ENCODE measurements at places on chromosomes 7 and 10. TPM values are rescaled to one million over a fixed set of nuclear protein-coding genes. Genes with fewer than 3 reads are reported as not detected.
A peak's percentile ranks its signal among the peaks of the same experiment; 100 is the strongest.

The ZP3 gene
- 0.77 TPM for polyA plus RNA-seq

The VAX1 gene
- polyA plus RNA-seq, result not detected

GRCh38 chr7:135186261-135186540 lies 15.7 kb upstream of the CYREN start:
- DNase-seq, result no peak

DNA sequence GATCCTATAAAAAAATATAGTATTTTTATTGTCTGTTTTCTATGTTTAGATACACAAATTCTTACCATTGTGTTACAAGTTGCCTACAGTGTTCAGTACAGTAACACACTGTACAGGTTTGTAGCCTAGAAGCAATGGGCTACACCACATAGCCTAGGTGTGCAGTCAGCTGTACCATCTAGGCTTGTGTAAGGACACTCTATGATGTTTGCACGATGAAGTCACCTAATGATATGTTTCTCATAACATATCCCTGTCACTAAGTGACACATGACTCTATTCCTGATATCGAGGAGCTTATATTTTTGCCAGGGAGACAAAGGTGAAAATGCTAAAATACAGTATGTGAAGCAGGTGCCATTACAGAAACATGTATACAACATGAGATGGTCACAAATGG lies 18.6 kb downstream of the ZNF25 start:
- no peak for DNase-seq

DNA sequence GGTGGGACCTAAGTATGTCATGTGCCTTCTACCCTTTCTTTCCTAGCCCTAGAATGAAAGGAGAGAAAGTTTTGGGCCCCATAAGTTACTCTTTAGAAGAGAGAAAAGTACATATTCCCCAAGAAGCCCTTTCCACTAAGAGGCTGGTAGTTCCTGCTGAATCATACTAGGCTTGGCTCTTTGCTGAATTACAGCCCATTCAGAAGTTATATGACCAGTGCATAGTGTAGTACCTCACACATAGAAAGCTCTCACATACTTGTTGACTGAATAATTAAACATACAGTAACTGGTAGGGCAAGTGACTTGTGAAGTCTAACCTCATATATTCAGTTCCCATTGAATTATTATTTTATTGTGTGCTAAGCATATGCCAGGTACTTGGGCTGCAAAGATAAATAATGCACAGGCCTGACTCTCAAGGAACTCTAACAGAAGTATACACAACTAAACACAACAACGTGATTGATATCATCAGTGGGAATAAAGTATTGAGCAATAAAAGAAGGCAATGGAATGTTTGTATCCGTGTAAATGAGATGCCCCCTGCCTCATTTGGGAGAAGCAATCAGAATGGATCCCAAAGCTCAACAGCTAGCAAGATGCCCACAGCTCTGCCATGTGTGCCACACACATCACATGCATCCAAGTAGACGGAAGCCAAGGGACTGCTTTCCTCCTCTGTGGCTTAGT lies 38.9 kb upstream of the UBN2 start:
- no peak for DNase-seq

DNA sequence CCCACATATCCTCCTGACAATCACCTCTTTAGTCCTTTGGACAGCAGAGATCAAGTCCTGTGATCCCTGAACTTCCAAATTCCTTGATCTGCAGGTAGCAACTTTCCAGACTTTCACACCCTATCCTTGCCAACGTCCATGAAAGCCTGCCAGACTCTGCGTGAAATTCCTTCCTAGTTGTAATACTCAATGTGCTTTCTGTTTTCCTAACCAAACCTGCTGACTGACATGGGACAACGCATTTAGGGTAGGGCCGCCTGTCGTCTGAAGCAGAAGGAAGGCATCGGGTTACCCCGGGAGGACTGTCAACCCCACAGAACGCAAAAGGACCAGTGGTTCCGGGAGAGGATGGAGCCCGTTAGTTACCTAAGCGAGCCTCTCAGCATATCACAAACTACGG lies 23.9 kb downstream of the ITGA8 start:
- DNase-seq, result no peak

- DNase-seq, result no peak
Measured at GRCh38 chr7:13259930-13260329, 572.5 kb downstream of the ARL4A start.

DNA sequence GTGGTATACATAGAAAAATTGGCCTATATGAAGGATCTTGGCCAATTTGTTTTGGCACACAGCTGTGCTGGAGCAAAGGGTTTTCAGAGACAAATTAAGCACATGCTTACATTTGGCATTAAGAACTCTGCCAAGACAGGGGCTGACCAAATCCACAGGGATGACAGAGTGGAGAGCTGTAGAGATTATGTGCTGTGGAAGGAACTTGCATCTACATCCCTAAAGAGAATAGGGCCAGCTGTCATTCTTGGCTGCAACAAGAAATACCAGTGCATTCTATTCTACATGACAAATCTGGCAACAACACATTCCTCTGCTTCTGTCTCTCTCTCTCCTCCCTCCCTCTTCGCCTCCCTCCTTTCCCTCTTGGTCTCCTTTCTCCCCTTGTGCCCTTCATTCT lies 75.6 kb downstream of the POM121L12 start:
- no peak for DNase-seq

GRCh38 chr7:53541475-53541874 lies 506.0 kb downstream of the POM121L12 start:
- DNase-seq, result no peak

DNA sequence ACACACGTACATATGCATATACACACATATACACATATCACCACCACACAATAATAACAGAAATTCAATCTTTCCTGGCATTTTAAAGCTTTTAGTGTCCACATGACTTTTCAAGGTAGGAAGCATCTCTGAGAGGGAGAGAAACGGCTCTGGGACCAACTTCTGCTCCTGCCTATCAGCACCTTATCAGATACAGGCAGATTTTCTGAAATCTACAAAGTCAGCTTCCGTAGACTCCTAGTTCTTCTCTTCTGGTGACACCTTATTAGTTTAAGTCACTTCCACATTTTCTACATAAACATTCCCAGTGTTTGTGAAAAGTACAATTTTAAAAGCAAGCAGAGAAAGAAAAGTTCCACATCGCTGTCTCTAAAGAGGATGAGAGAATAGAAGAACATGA lies 74.5 kb downstream of the ZNF22 start:
- DNase-seq, result no peak

GRCh38 chr7:106418526-106418925 lies 133.7 kb upstream of the NAMPT start:
- DNase-seq, result no peak

DNA sequence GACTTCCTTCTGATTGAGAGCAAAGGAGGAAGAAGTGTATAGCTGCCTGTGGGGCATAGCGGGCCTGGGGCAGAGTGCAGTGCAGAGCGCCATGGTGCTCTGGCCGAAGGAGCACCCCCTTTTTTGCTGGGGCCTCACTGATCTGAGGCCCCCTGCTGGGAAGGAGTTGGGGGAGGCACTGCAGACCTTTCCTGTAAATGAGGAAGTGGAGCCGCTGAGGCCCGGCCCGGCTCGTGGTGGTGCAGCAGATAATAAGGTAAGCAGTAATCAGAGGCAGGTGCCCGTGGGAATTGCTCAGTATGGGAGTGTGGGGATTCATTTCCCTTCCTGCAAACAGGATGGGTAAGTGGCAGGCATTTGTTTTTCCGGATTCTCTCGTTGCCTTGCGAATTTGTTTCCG lies 373.7 kb upstream of the MKI67 start:
- DNase-seq, result no peak

DNA sequence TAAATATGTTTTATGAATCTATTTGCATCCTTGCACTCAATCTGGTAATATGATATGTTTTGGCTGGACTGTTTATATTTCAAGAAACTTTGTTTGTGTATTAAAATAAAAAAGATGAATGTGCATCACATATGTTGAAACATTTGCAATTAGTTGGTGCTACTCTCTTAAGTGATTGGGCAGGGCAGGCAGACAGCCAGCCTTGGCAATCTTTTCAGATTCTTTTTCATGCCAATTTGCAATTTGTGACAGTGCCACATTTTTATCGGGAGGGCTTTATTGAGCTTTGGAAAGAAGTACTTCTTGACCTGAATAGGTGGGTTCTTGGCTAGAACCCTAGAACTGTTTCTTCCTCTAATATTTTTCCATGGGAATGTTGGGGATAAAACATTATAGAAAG lies 152.2 kb downstream of the NXPH1 start:
- no peak for DNase-seq

The MBL2 gene
- not detected for polyA plus RNA-seq

The EPO gene
- polyA plus RNA-seq, result not detected

DNA sequence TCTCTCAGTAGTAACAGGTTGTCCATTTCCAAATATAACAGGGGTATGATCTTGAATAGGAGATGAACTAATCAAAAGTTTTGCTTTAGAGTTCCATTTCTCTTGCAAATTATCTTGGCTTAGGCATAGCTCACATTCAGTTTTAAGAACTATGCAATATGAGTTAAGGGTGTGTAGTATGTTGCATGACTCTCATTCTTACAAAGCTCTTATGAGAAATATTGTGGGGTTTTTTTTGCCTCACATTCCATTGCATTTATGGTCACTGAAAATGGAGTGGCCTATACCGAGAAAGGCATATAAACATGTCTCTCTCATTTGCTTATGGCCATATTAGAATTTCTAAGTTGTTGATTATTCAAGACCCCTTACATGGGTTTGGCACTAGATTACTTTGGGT lies 48.5 kb upstream of the LAMB1 start:
- no peak for DNase-seq

The C10orf67 gene
- polyA plus RNA-seq, result 0.27 TPM

DNA sequence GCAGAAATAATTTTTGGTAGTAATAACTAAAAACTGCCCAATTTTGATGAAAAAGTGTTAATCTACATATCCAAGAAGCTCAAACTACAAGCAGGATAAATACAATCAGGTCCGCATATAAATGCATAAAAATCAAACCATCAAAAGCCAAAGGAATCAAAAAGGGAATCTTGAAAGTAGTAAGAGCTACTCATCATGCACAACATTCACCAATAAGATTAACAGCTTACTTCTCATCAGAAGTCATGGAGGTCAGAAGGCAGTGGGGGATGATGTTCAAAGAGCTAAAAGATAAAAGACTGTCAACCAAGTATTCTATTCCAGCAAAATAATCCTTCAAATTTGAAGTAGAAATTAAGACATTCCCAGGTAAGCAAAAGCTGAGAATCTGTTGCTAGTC lies 76.4 kb downstream of the CRPPA start:
- no peak for DNase-seq

The MYPN gene
- polyA plus RNA-seq, result 27.2 TPM

- no peak for DNase-seq
Measured at GRCh38 chr10:77526868-77527617, 110.6 kb downstream of the KCNMA1 start.

- DNase-seq, result peak; percentile 85
Measured at GRCh38 chr10:22251751-22252223, 34.0 kb upstream of the EBLN1 start.

The SLIT1 gene
- polyA plus RNA-seq, result 0.16 TPM

- no peak for DNase-seq
Measured at GRCh38 chr10:122464586-122464985, 3.2 kb downstream of the HTRA1 start.

The CALD1 gene
- polyA plus RNA-seq, result 93.9 TPM

GRCh38 chr7:94658826-94659225 lies 2.9 kb upstream of the SGCE start:
- no peak for DNase-seq

The LRRD1 gene
- not detected for polyA plus RNA-seq

DNA sequence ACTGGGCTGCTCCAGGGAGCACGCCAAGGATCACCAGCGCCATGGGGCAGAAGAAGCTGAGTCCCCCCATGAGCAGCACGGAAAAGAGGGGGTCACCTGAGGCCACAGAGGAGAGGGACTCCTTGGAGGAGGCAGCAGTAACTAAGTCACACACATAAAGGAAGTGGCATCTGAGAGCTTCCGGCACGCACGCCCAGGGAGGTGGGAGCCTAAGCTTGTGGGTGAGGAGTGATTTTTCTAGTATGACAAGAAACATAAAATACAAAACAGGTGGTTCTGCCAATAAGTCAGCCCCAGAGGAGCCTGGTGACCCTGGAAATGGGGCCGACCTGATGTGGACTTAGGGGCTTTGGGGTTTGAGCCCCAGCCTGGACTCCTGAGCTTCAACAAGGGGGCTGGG lies 60.8 kb downstream of the CARD11 start:
- no peak for DNase-seq

GRCh38 chr10:89118091-89118490 lies 89.0 kb downstream of the CH25H start:
- DNase-seq, result no peak

The AGR2 gene
- polyA plus RNA-seq, result 0.16 TPM

The C10orf53 gene
- not detected for polyA plus RNA-seq

DNA sequence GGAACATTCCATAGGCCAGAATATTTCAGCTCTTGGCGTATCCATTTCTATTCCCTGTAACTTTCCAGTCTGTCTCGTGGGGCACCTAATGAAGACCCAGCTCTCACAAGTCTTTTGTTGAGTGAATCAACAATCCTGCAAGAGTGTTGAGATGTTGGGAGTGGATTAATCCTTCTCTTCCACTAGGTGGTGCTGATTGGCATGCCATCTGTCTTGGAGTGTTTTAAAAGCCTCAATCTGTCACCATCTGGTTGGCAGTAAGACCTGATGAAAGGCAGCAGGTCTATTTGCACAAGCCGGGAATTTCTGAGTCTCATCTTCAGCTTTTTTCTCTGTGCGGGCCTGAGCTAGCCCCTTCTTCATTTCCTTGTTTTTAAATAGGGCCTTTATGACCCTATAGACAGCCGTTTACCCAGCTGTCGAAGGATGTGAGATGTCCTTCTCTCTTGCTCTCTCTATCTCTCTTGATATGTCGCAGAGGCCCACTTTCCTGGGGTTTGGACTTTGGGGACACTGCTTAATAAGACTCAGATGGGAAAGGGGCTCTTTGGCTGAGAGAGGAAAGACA lies 180.5 kb downstream of the ZNF365 start:
- no peak for DNase-seq

DNA sequence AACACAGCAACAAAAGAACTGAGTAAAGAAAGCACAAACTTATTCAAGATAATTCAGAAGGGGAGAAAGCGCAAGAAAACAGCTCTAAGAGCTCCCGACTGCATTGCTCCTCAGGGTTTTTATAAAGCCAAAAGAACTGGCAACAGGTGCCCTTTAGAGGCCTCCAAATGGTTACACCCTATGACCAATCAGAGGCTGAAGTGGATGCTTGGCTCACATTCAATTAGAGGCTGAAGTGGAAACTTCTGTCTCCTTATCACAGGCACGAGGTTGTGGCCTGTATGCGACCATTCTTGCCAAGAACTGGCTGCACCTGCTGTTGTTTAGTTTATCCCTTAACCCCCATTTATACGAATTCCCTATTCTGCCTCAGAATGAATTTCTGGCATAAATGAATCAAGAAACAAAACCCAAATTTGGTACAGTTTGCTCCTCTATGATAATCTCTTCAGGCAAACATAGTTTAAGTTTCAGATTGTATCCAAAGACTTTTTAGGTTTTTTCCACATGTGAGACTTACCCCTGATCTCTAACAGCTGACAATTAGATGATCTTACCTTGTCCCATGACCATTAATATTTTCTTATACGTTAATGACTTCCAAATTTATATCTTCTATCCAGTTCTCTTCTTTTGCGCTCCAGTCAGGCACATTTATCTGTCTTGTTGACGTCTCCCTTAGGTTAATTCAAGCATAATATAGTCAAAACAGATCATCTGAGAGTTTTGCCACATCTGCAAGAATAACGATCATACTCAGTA lies 504.8 kb downstream of the NXPH1 start:
- DNase-seq, result no peak
